Activated naive CD4-positive, alpha-beta T cell treated with anti-CD3 and anti-CD28 coated beads for 36 hours (primary cell): ENCODE measurements at places on chromosomes 5 and 9. TPM values are rescaled to one million over a fixed set of nuclear protein-coding genes. Genes with fewer than 3 reads are reported as not detected.

GRCh38 chr5:109468737-109469420 lies 59.1 kb upstream of the PJA2 start:
- peak; percentile 90 for DNase-seq
- H3K4me3 ChIP-seq, result no peak overlapping the region
- peaks cover 7% of the 10 kb centered on the region for H3K27me3 ChIP-seq
- H3K36me3 ChIP-seq, result no peaks in the 10 kb centered on the region

GRCh38 chr5:177209610-177210009 lies 76.0 kb downstream of the NSD1 start:
- H3K27ac ChIP-seq, result no peak overlapping the region
- H3K4me1 ChIP-seq, result no peaks in the 10 kb centered on the region
- peaks cover 38% of the 10 kb centered on the region for H3K36me3 ChIP-seq
- DNase-seq, result no peak
- H3K4me3 ChIP-seq, result no peak overlapping the region
- H3K27me3 ChIP-seq, result no peaks in the 10 kb centered on the region

DNA sequence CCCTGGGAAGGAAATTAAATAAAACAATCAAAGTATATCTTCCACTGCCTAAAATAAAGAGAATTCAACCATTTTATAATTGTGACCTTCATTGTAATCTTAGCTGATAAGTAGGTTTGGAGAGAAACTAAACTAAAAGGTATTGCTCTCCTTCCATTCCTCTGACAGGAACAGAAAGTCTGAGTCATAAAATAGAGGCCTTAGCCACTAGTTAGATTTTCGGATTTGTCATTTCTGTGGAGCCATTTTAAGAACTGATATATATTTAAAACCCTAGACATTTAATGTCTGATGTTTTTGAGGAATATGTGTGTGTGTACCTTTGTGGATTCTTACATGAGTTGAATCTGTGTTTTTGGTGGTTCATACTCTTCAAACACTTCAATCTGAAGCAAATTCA lies 11.8 kb upstream of the TMC1 start:
- peak overlapping the region; percentile 79 for H3K27ac ChIP-seq
- DNase-seq, result no peak
- no peak overlapping the region for H3K4me3 ChIP-seq
- H3K4me1 ChIP-seq, result peaks cover 16% of the 10 kb centered on the region
- H3K27me3 ChIP-seq, result no peaks in the 10 kb centered on the region

DNA sequence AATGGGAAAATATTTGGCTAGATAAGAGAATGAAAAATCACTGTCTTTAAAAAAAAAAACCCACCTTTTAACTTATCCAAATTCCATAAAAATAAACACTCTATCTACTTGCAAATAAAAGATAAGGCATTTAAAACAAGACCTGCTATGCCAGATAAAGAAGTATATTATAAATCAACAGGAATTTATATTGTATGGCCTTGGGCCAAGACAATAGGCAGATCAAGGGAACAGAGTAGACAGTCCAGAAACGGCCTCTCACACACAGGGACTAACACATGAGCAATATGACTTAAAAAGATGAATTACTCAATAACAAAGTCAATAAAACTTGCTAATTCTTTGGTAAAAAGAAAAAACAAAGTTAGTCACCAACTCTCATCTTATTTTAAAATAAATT lies 34.7 kb upstream of the ICE1 start:
- H3K27me3 ChIP-seq, result no peaks in the 10 kb centered on the region
- DNase-seq, result no peak
- H3K4me3 ChIP-seq, result no peak overlapping the region
- no peaks in the 10 kb centered on the region for H3K4me1 ChIP-seq
- H3K27ac ChIP-seq, result no peak overlapping the region

DNA sequence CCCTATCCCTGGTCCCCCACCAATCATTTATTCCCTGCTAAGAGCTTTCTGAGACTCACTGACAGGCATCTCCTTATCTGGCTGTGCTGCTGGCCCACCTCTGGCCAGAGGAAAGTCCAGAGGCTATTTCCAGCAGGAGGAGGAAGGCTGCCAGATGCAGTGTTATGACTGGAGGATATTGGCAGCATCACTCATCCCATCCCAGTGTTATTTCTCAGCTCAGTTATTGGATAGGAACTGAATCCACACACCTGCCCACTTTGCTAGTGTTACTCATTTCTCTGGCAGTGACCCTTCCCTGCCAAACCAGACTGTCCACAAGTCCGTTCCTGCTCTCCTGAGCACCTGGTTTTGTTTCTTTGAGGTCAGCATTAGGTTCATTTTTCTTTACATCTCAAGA lies 228.2 kb downstream of the GRIA1 start:
- peaks cover 2% of the 10 kb centered on the region for H3K27me3 ChIP-seq
- H3K4me3 ChIP-seq, result no peak overlapping the region
- H3K4me1 ChIP-seq, result no peaks in the 10 kb centered on the region
- H3K36me3 ChIP-seq, result no peaks in the 10 kb centered on the region
- H3K27ac ChIP-seq, result no peak overlapping the region

DNA sequence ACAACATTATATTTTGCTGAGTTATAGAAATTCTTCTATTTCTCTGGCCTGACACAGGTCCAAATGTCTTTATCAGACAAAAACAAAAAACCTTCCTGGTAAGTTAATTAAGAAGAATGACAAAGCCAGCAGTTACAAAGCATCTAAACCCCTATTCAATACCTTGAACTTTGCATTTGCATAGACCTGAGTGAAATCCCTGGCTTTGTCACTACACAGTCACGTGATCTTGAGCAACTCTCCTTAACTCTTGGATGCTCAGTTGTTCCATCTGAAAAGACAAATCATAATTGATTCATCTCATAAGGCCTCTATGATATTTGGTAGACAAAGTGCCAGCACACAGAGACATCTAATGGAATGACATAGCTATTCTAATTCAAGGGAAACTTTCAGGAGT lies 166.6 kb upstream of the PPP1R2B start:
- H3K27ac ChIP-seq, result no peak overlapping the region
- no peaks in the 10 kb centered on the region for H3K4me1 ChIP-seq
- no peak for DNase-seq
- peaks cover 5% of the 10 kb centered on the region for H3K27me3 ChIP-seq
- no peak overlapping the region for H3K4me3 ChIP-seq
- no peaks in the 10 kb centered on the region for H3K36me3 ChIP-seq

DNA sequence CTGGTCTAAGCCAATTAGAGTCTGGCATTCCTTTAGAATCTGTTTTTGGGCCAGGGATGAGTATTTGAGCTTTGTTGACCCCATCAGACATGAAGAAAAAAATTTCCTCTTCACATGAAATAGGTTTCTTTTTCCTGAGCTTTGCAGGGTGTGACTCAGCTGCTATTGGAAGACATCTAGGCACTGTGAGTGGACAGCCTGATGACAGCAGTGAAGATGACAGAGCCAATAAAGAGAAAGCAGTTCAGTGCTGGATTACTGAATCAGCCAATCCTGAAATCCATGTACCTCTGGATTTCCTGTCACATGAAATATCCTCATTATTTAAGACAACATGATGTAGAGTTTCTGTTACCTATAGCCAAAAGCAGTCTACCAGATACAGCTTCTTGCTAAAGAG lies 51.3 kb upstream of the GRIA1 start:
- H3K27me3 ChIP-seq, result no peaks in the 10 kb centered on the region
- no peaks in the 10 kb centered on the region for H3K36me3 ChIP-seq
- H3K4me3 ChIP-seq, result no peak overlapping the region
- H3K4me1 ChIP-seq, result no peaks in the 10 kb centered on the region

GRCh38 chr5:68344447-68345111 lies 129.0 kb downstream of the PIK3R1 start:
- DNase-seq, result peak; percentile 52
- no peaks in the 10 kb centered on the region for H3K27me3 ChIP-seq
- H3K36me3 ChIP-seq, result no peaks in the 10 kb centered on the region
- H3K27ac ChIP-seq, result peak overlapping the region; percentile 34
- no peak overlapping the region for H3K4me3 ChIP-seq

GRCh38 chr9:93636172-93636661 lies 59.8 kb downstream of the PHF2 start:
- peaks cover 46% of the 10 kb centered on the region for H3K36me3 ChIP-seq
- no peaks in the 10 kb centered on the region for H3K27me3 ChIP-seq
- no peaks in the 10 kb centered on the region for H3K4me1 ChIP-seq

- H3K36me3 ChIP-seq, result no peaks in the 10 kb centered on the region
- DNase-seq, result no peak
- H3K27ac ChIP-seq, result no peak overlapping the region
- H3K4me1 ChIP-seq, result no peaks in the 10 kb centered on the region
- H3K4me3 ChIP-seq, result no peak overlapping the region
Measured at GRCh38 chr5:123215929-123216702, 127.1 kb downstream of the PRDM6 start.

GRCh38 chr5:75993643-75994520 lies 89.3 kb upstream of the SV2C start:
- peaks cover 7% of the 10 kb centered on the region for H3K27me3 ChIP-seq
- no peak overlapping the region for H3K27ac ChIP-seq
- no peak for DNase-seq
- no peaks in the 10 kb centered on the region for H3K4me1 ChIP-seq
- no peaks in the 10 kb centered on the region for H3K36me3 ChIP-seq

GRCh38 chr9:27538647-27539046 lies 9.0 kb upstream of the MOB3B start:
- no peaks in the 10 kb centered on the region for H3K4me1 ChIP-seq
- no peak overlapping the region for H3K27ac ChIP-seq

GRCh38 chr9:72674961-72675360 lies 153.6 kb downstream of the TMC1 start:
- H3K27me3 ChIP-seq, result no peaks in the 10 kb centered on the region
- no peak overlapping the region for H3K4me3 ChIP-seq
- H3K4me1 ChIP-seq, result no peaks in the 10 kb centered on the region
- H3K36me3 ChIP-seq, result no peaks in the 10 kb centered on the region
- no peak for DNase-seq

DNA sequence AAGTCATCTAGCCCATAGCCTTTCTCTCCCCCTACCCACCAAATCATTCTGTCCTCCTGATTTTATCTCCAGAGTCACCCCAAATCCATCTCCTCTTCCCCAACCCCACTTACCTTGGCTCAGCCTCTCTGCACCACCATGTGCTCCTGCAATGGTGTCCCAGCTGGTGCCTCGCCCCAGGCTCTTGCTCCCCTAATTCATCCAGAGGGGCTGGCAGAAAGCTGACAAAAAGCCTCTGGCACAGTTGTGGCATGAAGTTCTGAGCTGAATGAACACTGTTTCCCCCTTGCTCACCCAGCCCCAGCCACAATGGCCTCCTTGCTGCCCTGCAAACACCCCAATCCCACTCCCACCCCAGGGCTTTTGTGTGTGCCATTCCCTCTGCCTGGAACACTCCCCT lies 10.2 kb downstream of the RETREG1 start:
- no peaks in the 10 kb centered on the region for H3K27me3 ChIP-seq
- no peak for DNase-seq
- H3K4me1 ChIP-seq, result peaks cover 60% of the 10 kb centered on the region
- H3K4me3 ChIP-seq, result no peak overlapping the region
- H3K36me3 ChIP-seq, result peaks cover 34% of the 10 kb centered on the region
- no peak overlapping the region for H3K27ac ChIP-seq

DNA sequence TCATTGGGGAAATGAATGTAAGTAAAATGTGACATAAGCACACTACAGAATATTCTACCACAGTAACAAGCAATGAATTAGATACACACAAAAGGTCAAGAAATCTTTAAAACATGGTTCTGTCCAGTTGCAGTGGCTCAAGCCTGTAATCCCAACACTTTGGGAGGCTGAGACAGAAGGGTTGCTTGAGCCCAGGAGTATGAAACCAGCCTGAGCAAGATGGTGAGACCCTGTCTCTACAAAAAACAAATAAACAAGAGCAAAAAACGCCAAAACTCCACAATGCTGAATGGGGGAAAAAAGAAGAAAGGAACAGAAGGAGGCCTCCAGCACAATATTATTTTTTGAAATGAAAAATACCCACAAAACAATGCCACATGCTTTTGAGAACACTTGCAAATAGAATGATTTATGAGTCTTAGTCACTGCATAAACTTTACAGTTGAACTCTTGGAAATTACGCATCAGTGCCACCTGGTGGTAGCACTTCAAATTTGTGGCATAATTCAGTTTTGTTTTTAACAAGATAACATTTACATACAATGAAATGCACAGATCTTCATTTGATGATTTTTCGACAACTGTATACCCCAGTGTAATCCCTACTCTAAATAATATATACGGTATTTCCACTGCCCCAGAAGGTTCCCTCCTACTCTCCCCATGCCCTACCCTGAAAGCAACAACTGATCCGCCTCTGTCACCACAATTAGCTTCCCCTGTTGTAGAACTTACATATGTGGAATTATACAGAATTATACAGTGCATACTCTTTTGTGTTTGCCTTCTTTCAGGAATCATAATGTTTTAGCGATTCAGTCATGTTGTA lies 14.4 kb upstream of the SPINK4 start:
- H3K4me3 ChIP-seq, result no peak overlapping the region
- DNase-seq, result peak; percentile 89
- no peaks in the 10 kb centered on the region for H3K27me3 ChIP-seq
- H3K36me3 ChIP-seq, result no peaks in the 10 kb centered on the region

DNA sequence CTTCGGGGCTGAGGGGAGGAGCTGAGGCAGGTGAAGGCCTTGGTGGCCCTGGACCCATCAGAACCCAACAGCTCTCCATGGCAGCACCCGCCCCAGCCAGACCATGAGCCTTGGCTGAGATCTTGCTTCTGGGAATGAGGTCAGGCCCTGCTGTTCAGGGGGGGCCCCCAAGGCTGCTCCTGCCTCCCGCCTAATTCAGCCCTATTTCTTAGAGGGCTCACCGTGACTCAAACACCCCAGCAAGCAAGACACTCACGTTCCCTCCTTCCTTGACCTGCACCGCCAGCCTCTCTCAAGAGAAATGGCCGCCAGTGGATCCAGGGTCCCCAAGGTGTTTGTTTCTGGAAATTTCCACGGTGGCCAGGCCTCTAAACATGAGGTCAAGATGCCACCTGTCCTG lies 61.4 kb upstream of the PPP1R26 start:
- no peaks in the 10 kb centered on the region for H3K4me1 ChIP-seq
- no peak for DNase-seq
- no peak overlapping the region for H3K27ac ChIP-seq
- H3K36me3 ChIP-seq, result no peaks in the 10 kb centered on the region

- H3K27me3 ChIP-seq, result no peaks in the 10 kb centered on the region
- peaks cover 13% of the 10 kb centered on the region for H3K36me3 ChIP-seq
- no peak for DNase-seq
- H3K27ac ChIP-seq, result peak overlapping the region; percentile 39
Measured at GRCh38 chr9:120757026-120757913, 35.9 kb downstream of the FBXW2 start.

DNA sequence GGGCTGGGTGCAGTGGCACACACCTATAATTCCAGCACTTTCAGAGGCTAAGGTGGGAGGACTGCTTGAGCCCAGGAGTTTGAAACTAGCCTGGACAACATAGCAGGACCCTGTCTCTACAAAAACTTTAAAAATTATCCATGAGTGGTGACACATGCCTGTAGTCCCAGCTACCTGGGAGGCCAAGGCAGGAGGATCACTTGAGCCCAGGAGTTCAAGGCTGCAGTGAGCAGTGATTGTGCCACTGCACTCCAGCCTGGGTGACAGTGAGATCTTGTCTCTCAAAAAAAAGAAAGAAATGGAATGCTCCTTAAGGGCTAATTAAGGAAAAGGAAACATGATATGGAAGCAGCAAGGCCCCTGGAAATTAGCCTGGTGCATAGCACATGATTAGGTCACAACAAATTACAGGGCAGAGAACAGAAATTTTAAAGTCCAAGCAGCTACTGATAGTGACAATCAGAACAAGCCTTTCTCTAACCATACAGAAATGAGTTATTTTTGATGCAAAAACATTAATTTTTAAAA lies 19.5 kb downstream of the ANKH start:
- no peaks in the 10 kb centered on the region for H3K27me3 ChIP-seq
- peaks cover 14% of the 10 kb centered on the region for H3K4me1 ChIP-seq
- peaks cover 5% of the 10 kb centered on the region for H3K36me3 ChIP-seq
- no peak overlapping the region for H3K4me3 ChIP-seq

Gene CCL27
- 0.69 TPM for total RNA-seq

Gene OGN
- not detected for total RNA-seq

Gene RETREG1
- total RNA-seq, result 19.3 TPM

Gene DBH
- total RNA-seq, result not detected

Gene PCDHA11
- not detected for total RNA-seq

Gene FBXO4
- 16.1 TPM for total RNA-seq

Gene PAXX
- total RNA-seq, result 75.9 TPM

Gene SLC28A3
- total RNA-seq, result 0.33 TPM

Gene SGCD
- total RNA-seq, result not detected
